ENCODE measurements at places on chromosomes 6 and 20.

DNA sequence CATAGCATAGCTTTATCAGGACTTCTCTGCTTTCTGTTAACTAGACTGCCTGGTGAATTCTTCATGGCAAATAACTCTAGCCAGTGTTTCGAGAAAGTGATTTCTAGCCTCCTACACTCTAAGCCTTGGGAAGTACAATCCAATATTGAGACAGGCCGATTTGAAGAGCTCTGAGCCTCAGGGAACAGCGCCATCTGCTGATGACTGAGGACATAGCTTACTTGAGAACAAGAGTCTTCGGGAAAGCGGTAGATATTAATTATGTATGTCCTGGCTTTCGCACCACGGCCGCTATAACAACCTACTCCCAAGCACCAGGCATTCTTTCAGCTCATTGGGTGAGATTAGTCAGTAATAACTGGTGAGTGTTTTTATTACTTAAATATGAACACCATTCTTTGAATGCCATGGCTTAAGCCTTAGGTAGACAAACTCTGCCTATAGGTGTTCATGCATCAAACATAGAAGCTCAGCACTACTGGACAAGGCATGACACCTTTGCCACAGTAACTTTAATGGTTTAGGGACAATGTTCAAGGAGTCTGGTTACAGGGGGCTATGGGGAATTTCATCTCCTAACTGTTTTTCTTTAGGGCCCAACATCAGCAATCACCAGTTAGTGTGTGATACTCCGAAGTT lies 518.6 kb downstream of the BMP2 start:
- H3K36me3 ChIP-seq: no peaks in the 10 kb centered on the region
- H3K4me3 ChIP-seq: no peak overlapping the region
- no peak overlapping the region for H3K27ac ChIP-seq
- peak; percentile 57 for DNase-seq
- H3K4me1 ChIP-seq: no peaks in the 10 kb centered on the region

DNA sequence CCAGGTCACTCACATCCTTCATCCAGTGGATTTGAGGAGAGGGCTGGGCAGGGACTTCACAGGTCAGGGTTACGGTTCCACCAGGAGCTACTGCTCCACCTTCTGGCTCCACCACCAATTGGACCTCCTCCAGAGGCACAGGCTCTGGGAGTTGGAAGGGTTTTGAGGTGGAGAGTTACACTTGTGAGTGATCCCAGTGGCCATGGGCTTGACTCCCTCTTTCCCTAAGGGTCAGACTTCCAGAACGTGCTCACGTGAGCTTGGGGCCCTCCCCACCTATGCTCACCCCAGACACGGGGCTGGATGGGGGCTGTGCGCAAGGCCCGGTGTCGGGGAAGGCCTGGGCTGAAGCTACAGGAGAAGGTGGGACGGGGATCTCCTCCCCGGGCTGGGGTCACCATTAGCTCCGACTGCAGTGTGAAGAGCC lies 1.5 kb downstream of the AGER start:
- no peak overlapping the region for H3K4me3 ChIP-seq
- DNase-seq: no peak
- H3K4me1 ChIP-seq: peaks cover 9% of the 10 kb centered on the region
- H3K27me3 ChIP-seq: no peaks in the 10 kb centered on the region
- H3K27ac ChIP-seq: peak overlapping the region; percentile 3

GRCh38 chr20:10427060-10427692 lies 6.8 kb downstream of the MKKS start:
- no peak overlapping the region for H3K27ac ChIP-seq
- H3K27me3 ChIP-seq: no peaks in the 10 kb centered on the region
- H3K4me1 ChIP-seq: no peaks in the 10 kb centered on the region
- H3K4me3 ChIP-seq: no peak overlapping the region
- H3K36me3 ChIP-seq: no peaks in the 10 kb centered on the region

- no peak overlapping the region for H3K27ac ChIP-seq
- no peaks in the 10 kb centered on the region for H3K4me1 ChIP-seq
- H3K4me3 ChIP-seq: no peak overlapping the region
- H3K36me3 ChIP-seq: no peaks in the 10 kb centered on the region
Observed at GRCh38 chr6:120055071-120055470, 705.5 kb upstream of the MAN1A1 start.

DNA sequence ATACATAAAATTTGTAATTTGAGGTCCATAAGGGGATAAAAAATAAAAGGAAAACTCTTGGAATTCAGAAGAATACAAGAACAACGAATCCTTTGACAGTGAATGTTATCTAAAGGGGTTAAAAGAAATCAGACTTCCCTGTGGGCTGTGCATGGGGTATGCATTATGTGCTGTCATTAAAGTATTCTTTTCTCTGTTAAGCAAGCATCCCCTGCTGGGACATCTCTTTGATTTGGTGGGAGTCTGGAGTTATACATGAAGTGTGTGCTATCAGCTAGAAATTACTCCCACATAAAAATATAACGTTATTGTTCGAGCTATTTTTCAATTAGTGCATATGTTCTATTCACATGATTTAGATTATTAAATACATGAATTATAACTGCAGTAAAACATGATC lies 195.2 kb downstream of the CENPW start:
- H3K27ac ChIP-seq: no peak overlapping the region
- no peak overlapping the region for H3K4me3 ChIP-seq

All from uterus (tissue), 4 donors.